ENCODE measurements at places on chromosomes 7 and 10. TPM values are rescaled to one million over a fixed set of nuclear protein-coding genes. Genes with fewer than 3 reads are reported as not detected.

Gene GIMAP8
- 11.9 TPM for total RNA-seq

DNA sequence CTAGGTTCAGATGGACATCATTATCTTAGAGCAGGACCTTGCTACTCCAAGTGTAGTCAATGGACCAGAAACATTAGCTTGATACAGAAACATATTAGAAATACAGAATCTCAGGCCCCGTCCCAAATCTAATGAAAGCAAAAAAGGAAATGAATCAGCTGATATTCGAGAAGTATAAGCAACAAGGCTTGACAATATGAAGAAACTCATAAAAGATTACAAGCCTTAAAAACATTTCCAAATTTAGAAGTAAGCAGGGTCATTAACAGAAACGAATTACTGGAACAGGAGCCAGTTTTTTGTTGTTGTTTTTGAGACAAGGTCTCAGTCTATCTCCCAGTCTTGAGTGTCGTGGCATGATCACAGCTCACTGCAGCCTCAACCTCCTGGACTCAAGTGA lies 40.5 kb upstream of the GSAP start:
- DNase-seq, result no peak

DNA sequence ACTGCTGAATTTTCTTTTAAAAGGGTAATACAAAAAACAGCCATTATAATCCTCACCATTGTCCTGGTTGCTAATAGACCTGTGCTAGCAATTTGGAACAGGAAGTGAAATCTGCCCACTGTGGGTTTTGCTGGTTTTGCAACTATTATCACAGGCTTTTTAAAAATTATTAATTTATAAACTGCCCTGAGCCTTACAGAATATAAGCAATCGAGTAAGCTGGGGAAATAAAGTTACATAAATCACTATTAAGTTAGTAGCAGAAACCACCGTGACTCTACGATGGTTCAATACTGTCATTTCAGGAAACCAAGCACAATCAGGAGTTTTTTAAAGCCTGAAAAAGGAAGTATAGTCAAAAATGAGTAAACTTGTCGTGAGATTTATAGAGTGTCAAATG lies 62.3 kb downstream of the TMEM26 start:
- no peak for DNase-seq

- no peak for DNase-seq
Observed at GRCh38 chr10:63716016-63716580, 194.9 kb downstream of the REEP3 start.

DNA sequence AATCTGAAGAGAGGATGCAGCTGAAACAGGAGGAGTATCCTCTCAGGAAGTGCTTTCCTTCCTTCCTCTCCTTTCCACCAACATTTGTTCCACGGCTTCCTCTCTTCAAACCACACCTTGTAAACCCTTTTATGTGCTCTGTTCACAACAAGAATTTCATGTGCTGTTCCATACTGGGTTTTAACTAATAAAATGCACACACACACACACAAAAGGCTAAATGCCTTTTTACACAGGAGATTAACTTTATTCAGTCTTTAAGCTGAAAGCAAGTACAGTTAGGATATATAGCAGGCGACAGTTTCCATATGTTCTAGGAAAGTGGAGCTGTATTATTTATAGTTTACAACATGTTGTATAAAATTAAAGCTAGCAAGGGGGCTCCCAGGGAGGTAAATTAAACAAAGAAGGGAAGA lies 106.7 kb downstream of the REEP3 start:
- DNase-seq, result no peak

Gene CXCL12
- total RNA-seq, result 84.4 TPM

Gene LRRC18
- not detected for total RNA-seq

DNA sequence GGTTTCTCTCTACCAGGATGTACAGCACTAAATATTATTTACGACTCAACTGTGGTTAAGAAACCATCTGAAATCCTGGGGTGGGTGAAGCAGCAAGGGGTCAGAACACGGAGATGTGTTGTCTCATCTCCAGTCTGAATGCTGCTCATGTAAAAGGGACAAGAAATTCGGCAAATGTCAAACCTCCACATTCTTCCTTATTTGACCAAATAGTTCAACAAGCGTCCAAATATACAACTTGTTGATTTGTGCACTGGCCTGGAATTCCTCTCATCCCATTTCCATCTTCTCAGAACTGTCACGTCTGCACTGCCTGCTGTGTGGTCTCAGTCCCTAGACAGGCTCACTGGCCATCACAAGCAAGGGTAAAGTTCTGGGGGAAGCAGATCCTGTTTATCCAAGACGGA lies 520.0 kb downstream of the PARD3 start:
- no peak for DNase-seq

DNA sequence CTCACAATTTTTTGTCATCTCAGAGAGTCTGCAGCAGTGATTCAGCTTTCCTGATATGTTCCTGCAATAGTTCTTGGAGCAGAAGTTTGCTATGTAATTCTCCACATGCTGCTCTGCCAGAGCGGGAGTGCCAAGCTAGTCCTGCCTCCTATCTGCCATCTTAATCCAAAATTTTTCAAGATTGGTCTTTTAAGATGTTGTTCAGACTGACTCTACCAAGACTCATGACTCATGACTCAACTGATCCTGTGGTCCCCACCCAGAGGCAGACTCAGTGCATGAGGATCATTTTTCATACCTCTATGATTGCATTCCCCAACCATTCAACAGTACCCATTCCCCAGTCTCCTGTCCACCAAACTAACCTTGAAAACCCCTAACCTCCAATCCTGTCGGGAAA lies 470.8 kb downstream of the INHBA start:
- DNase-seq, result no peak

- DNase-seq, result no peak
Observed at GRCh38 chr7:47878662-47879061, 69.6 kb downstream of the PKD1L1 start.

All from psoas muscle (tissue), 8 donors.